Fibroblast of skin of back (primary cell): ENCODE measurements at places on chromosomes 7 and 10.

- peak; percentile 20 for DNase-seq
These were observed 82.9 kb downstream of the CADPS2 start for GRCh38 chr7:122803323-122803722.

GRCh38 chr10:4646547-4646946 is 179.5 kb upstream of the AKR1E2 start:
- DNase-seq, result no peak

DNA sequence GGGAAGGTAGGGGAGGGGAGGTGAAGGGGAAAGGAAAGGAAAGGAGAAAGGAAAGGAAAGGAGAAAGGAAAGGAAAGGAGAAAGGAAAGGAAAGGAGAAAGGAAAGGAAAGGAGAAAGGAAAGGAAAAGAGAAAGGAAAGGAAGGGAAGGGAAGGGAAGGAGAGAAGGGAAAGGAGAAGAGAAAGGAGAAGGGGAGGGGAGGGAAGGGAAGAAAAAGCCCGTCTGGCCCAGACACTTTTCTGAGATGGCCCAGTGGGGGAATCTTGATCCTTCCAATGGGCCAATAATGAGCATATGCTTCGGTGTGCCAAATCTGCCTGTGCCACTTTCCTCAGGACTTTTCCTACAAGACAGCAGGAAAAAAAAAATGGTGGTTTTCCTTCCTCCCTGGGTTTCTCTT is 64.5 kb downstream of the CH25H start:
- no peak for DNase-seq

- no peak for DNase-seq
These were observed 107.1 kb downstream of the EBLN1 start for GRCh38 chr10:22110761-22111160.

DNA sequence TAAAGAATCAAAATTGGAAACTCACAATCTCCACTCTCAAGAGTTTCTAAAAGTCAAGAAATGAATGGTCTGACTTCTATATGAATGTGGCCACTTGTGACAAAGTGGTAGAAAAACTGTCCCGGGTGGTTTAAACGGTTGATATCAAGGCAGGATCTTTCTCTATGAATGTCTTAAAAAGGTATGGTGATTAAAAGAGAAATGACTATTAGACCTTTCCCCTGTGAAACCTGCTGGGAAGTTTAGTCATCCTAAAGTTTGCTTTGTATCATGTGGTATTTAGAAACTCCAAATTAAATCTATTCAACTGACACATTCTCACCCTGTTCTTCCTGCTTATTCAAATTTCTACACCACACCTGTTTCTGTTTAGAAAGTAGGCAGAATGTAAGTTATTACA is 492.5 kb downstream of the XPNPEP1 start:
- DNase-seq, result no peak

- no peak for DNase-seq
These were observed 90.5 kb upstream of the TMEM106B start for GRCh38 chr7:12120632-12121031.

GRCh38 chr7:151351027-151351426 is 9.4 kb downstream of the NUB1 start:
- DNase-seq, result no peak

- no peak for DNase-seq
These were observed 4.1 kb upstream of the CTBP2 start for GRCh38 chr10:125164421-125164820.

- DNase-seq, result peak; percentile 71
These were observed 26.4 kb upstream of the KLF6 start for GRCh38 chr10:3811291-3811870.

GRCh38 chr7:38938001-38938485 is 29.1 kb upstream of the VPS41 start:
- DNase-seq, result peak; percentile 9

- DNase-seq, result peak; percentile 26
These were observed 671 bp upstream of the ATAD1 start for GRCh38 chr10:87818505-87819288.

GRCh38 chr10:77812741-77813140 is 113.8 kb downstream of the DLG5 start:
- no peak for DNase-seq

DNA sequence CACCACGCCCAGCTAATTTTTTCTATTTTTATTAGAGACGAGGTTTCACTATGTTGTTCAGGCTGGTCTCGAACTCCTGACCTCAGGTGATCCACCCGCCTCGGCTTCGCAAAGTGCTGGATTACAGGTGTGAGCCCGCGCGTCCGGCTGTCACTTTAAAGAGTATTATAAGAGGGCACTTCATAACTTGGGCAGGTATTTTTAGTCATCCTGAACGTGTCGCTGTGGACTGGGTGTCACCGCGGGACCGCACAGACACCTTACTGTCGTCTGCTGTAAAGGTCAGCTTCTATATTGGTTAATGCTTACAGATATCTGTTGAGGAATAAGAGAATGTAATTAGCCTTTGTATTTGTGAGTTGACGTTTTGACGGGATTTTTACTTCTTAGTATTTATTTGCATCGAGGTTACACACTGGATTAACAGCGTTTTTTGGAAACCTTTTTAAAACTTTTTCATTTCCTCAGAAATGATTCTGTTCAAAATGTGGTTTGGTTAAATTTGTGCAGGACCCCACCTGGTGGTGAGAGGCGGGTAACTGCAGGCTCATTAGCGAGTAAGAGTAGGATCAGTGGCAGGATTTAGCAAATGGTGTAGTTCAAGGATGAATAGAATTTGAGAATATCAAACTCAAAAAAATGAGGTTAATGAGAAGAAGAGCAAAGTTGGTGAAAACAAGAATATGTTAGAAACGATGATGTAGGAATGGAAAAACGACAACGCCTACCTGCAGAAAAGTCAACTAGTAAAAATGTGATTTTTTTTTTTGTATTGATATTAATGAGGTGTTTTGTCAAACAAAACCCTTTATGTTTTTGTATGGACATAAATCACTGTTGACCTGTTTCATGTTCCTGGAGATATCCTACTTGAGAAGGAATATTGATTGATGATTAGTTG is 3.2 kb downstream of the DNAJB6 start:
- DNase-seq, result peak; percentile 75

- peak; percentile 71 for DNase-seq
These were observed 24.0 kb downstream of the CCSER2 start for GRCh38 chr10:84352251-84352842.

DNA sequence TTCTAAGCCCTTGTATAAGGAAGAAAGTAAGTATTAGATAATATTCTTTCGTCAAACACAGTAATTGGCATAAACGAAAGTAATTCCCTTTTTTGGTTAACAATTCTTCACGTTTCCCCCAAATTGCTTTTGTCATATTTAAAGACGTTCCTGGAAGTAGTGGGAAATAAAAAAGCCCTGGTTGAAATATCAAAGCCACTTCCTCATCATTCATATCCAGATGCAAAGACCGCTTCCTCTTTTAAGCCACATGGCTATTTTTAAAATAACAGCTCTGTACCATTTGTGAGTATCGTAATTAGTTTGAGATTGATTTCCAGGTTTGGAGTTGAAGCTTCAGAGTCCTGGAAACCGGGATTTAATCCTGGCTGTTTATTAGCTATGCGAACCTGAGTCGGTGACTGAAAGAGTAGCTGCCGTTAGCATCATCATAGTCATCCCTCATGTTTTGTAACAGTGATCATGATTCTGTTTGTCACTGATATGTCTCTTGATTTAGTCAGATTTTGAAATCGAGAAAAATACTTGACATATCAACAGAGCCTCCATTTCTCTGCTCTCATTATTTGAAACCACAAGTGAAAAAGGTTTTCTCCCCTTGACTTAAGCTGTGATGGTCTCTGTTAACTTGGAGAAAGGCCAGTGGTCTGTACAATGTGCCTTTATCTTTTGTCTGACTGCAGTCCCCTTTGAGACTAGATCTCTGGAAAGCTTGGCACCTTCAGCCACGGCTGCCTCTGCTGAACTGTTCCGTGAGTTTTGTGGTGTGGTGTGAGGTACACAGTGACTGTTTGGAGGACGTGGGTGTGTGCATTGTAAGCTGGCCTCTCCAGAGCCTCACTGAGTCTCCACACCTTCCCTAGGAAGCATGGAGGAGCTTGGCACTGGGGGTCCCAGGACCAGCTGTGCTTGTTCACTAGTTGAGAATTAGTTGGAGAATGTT is 18.1 kb downstream of the OPTN start:
- DNase-seq, result no peak

- DNase-seq, result peak; percentile 64
These were observed 83.2 kb downstream of the HECTD2 start for GRCh38 chr10:91493313-91493712.

DNA sequence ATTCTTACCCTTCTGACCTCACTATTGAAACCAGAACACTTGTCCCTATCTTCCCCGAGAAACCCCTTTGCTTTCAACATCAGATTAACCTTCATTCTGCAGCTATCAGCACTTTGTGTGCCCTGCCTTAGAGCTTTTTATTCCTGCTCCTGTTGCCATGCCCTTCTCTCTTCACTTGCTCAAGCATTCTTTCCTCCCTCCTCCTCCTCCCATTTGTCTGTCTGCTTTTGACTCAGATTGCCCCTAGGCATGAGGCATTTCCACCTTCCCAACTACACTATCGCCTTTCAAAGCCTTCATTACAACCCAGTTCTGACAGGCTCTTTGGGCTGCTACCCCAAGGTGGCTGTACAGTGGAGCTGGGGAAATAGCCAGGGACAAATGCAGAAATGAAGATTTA is 143.3 kb downstream of the SLC25A13 start:
- no peak for DNase-seq

DNA sequence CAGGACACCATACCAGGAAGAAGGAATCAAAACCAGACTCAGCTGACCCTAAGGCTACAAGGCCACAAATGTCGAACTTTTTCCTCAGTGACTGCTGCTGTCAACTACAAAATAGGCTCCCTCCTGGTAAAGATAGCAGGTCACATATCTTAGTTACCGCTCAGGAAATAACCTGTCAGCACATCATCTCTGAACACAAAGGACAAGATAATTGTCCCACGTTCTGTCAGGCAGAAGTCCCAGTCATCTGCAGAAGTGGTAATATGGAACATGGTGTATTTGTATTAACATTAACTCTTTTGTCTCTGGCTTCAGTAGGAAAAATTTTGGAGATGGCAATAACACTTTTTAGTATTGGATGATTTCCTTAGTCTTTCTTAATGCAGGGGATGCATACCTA is 630.2 kb upstream of the LRRTM3 start:
- DNase-seq, result no peak

GRCh38 chr7:95001258-95001657 is 93.9 kb downstream of the PPP1R9A start:
- DNase-seq, result no peak

GRCh38 chr10:17669185-17669872 is 25.4 kb downstream of the STAM start:
- DNase-seq, result no peak
